Suprapubic skin (tissue), 4 donors: ENCODE measurements at places on chromosomes 7 and 10. TPM values are rescaled to one million over a fixed set of nuclear protein-coding genes. Genes with fewer than 3 reads are reported as not detected.

The CFTR gene
- total RNA-seq, result 13.5 TPM

DNA sequence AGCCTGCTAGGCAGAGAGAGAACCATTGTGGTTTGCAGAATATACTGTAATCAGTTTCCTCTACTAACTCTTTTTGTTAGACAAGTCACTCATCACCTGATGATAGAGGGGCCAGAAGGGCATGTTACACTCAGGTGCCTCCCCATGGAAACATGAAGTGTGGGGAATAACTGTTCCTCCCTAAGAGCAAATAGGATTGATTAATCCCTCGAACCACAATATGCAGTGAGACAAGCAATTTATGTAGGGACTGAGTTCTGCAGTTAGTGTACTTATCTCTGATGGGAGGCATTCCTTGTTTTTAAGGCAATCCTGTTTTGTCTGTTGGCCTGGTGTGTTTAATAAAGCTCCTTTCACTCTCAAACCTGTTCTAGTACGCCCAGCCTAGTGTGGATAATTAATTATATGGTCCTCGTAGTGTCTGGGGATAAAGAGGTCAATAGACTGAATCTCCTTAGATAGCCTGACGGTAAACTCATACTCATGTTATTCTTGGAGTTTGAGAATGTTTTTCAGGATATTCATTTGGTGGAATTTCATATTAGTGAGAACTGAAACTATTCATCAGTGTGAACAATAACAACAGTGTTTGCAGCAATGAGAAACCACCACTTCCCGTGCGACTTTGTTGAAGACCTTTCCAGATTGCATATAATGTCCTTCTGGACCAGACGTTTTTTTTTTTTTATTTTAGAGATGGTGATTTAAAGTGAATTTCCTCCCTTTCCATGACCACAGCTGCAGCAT lies 344.8 kb upstream of the FZD8 start:
- no peak for DNase-seq

DNA sequence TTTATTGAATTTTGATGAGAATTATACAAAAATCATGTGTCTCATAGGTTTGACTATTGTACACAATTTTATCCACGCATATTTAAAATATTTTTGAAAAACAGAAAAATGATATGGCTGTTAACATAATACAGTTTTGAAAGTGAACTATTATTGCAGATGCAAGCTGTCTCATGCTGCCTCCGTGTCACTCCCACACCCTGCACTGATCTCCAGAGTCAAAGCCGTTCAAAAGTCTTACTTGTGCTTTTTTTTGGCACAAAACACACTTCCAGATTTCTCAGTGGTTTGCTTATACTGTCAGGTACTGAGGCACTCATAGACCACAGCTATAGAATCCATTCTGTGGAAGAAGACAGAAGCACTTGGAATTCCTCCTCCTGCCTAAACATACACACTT lies 243.1 kb upstream of the ADARB2 start:
- no peak for DNase-seq

- DNase-seq, result no peak
These were observed 26.7 kb downstream of the CXCL12 start for GRCh38 chr10:44358080-44358771.

The ERVW-1 gene
- 0.15 TPM for total RNA-seq

GRCh38 chr7:112963634-112964033 lies 123.0 kb downstream of the GPR85 start:
- no peak for DNase-seq

DNA sequence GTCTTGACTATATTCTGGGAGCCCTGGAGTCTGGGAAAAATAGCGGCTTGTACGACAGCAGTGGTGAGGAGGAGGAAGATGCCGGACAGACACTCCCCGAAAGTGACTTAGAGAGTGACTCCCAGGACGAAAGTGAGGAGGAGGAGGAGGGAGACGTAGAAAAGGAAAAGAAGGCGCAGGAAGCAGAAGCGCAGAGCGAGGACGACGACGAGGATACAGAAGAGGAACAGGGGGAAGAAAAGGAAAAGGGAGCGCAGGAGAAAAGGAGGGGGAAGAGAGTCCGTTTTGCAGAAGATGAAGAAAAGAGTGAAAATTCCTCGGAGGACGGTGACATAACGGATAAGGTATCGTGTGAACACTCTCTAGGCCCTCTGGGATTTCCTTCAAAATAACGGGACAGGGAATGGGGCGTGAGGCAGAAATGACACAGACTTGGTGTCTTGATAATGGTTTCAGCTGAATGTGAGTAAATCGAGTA lies 908 bp downstream of the NOM1 start:
- no peak for DNase-seq

DNA sequence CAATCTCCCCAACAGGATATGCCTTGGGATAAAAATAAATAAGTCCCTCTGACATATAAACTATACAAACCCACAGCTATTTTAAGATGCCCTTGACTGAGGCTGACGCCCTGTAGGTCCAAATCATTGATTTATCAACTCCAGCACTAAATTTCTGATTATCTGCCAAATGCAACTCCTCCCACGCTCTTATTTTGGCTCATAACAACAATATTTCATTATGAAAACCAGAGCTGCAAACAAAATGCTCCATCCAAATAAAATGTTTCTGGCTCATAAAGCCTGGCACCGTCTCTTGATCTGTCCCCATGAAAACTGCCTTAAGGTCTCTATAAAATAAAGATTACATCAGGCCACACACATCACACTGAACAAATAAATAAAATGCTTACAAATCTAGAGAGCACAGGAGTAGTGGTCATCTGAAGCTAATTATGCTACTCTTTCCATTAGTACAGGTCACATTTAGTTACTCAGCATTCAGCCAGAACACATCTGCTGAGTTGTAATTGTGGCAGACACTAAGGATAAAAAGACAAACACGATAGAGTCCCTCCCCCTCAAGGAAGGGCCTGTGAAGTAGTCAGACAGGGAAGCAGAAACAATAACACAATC lies 28.8 kb downstream of the CACUL1 start:
- DNase-seq, result no peak
